ENCODE measurements at places on chromosomes 16 and 17.

- DNase-seq: no peak
Observed at GRCh38 chr17:6078458-6078871, 8.3 kb downstream of the WSCD1 start.

- no peak for DNase-seq
Observed at GRCh38 chr17:4422864-4423263, 10.9 kb upstream of the SPNS3 start.

DNA sequence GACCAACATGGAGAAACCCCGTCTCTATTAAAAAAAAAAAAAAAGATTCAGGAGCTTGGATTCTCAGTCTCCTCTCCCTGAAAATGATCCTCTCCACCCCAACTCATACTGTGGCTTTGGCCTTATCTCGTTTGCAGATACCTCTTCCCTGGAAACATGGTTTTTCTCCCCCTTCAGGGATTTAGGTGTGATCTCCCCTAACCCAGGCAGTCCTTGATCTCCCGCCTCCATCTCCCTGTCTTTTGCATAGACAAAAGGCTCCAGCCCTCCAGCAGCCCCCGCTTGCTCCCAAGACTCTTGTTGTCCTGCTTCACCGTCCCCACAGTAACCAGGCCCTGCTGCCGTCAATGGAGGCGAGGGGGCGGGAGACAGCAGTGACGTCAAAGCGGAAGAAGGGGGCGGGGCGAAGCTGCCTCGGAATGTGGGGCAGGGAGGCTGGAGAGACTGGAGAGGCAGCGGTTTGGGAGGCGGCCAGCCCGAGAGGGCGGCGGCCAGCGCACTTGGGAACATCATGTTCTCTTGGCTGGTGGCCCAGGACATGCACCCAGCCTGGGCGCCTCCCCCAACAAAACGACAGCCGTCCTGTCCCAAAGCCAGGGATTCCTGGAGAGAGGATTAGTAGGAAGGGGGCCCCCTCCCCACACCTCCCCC, 1.9 kb upstream of the PER1 start:
- peak; percentile 99 for DNase-seq

- DNase-seq: no peak
Observed at GRCh38 chr17:17111401-17112393, 69.4 kb downstream of the MPRIP start.

DNA sequence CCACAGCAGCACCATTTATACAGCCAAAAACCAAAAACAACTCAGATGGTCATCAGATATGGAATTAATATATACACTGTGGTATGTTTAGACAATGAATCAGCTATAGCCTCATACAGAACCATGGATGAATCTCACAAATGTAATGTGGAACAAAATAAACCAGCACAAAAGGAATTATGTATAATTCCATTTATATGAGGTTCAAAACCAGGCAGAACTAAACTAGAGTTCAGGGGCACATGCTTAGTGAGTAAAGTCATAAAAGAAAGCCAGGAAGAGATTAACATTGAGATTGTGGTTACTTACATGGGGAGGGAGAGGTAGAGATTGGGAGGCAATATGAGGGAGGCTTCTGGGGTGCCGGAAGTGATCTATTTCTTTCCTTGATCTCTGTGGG, 231.1 kb downstream of the COPRS start:
- DNase-seq: no peak

DNA sequence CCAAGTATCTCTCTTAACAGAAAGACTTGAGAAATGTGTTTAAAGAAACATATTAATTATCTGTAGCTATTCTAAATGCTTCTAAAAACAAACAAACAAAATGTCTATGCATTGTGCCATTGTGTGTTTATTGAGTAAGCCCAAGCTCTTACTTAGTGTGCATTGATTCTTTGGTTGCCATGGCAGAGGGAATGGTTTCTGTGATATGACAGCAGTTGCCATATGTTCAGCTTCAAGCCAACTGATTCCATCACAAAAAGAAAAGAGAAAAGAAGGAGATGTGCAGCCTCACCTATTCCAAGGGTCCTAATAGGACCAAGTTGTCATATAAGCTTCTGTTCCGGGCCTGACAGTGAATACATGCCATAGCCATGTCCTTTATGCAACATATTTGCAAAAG, 457.5 kb downstream of the TOX3 start:
- DNase-seq: no peak

- no peak for DNase-seq
Observed at GRCh38 chr17:27514595-27515413, 58.6 kb downstream of the KSR1 start.

- DNase-seq: no peak
Observed at GRCh38 chr17:75144816-75145512, 9.3 kb downstream of the JPT1 start.

DNA sequence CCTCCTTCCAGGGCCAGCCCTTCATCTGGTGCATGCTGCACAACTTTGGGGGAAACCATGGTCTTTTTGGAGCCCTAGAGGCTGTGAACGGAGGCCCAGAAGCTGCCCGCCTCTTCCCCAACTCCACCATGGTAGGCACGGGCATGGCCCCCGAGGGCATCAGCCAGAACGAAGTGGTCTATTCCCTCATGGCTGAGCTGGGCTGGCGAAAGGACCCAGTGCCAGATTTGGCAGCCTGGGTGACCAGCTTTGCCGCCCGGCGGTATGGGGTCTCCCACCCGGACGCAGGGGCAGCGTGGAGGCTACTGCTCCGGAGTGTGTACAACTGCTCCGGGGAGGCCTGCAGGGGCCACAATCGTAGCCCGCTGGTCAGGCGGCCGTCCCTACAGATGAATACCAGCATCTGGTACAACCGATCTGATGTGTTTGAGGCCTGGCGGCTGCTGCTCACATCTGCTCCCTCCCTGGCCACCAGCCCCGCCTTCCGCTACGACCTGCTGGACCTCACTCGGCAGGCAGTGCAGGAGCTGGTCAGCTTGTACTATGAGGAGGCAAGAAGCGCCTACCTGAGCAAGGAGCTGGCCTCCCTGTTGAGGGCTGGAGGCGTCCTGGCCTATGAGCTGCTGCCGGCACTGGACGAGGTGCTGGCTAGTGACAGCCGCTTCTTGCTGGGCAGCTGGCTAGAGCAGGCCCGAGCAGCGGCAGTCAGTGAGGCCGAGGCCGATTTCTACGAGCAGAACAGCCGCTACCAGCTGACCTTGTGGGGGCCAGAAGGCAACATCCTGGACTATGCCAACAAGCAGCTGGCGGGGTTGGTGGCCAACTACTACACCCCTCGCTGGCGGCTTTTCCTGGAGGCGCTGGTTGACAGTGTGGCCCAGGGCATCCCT, 7.4 kb downstream of the NAGLU start:
- DNase-seq: no peak

DNA sequence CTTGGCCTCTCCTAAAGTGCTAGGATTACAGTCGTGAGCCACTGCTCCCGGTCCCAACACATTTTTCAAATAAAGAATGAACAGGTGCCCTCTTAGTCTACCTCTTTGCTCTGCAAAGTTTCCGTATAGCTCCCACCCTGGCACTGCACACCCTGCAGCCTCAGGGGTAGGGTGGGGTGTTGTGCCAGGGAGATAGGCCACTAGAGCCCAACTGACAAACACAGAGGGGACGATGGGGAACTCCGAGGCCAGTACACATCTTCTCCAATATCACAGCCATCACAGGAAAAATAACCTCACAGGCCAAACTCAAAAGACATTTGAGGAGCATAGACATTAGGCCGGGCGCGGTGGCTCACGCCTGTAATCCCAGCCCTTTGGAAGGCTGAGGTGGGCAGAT, 2.7 kb upstream of the SLC12A4 start:
- no peak for DNase-seq

GRCh38 chr17:13600475-13601321, 1.0 kb downstream of the HS3ST3A1 start:
- DNase-seq: no peak

- no peak for DNase-seq
Observed at GRCh38 chr16:82016964-82017363, 5.7 kb upstream of the SDR42E1 start.

GRCh38 chr16:10744370-10745030, 858 bp downstream of the NUBP1 start:
- DNase-seq: no peak

- no peak for DNase-seq
Observed at GRCh38 chr16:70508752-70509151, 14.6 kb downstream of the COG4 start.

- no peak for DNase-seq
Observed at GRCh38 chr16:17389384-17389783, 81.4 kb downstream of the XYLT1 start.

DNA sequence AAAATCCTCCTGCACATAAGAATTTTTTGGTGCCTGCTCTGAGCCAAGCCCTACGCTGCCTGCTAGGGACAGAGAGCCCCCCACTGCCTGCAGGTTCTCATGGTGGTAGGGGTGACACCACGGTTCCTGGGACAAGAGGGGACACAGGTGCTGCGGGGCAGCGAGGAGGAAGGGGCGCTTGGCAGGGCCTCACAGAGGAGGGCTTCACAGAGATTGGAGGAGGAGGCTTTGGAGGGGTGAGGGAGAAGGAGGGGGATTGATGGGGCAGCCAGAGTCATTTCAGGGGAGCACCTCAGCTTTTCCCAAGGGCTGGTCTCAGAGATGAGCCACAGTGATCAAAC, 29.8 kb upstream of the GSG1L start:
- DNase-seq: no peak

GRCh38 chr16:68360547-68360946, 49.7 kb downstream of the PRMT7 start:
- no peak for DNase-seq

GRCh38 chr16:73753931-73754330, 542.7 kb upstream of the PSMD7 start:
- no peak for DNase-seq

DNA sequence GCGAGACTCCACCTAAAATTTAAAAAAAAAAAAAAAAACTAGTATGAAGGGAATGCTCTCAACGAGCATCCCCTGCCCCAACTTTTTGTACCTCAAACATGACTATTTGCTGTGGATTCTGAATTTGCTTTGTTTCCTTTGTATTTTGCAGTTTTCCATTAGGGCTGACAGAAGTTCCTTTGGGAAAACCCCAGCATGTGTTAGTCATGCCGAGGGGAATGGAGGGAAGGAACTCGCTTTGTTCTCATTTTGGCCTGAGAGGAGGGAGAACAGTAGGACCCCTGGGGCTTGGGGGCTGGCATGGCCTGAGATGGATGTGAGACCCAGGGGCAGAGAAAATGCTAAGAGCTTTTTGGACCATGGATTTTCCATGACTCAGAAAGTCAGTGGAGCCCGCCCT, 20.5 kb downstream of the KRT9 start:
- no peak for DNase-seq

GRCh38 chr16:67676516-67676915, 9.9 kb downstream of the C16orf86 start:
- DNase-seq: no peak

DNA sequence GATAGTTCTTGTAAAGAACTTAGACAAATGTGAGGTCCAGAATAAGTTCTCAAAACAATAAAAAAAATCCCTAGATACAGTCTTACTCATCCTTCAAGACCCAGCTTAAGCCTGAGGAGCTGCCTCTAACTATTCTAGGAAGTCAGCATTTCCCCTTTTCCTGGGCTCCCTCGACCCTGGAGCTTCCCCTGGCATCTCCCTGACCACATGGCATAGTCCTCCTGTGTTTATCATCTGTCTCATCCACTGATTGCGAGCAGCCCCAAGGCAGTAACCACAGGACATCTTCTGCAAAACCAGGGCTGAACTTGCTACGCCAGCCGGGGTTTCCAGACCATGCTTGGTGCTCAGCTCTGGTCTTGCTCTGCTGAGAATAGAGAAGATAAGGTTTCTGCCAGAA, 36.7 kb upstream of the NLRP1 start:
- DNase-seq: no peak

DNA sequence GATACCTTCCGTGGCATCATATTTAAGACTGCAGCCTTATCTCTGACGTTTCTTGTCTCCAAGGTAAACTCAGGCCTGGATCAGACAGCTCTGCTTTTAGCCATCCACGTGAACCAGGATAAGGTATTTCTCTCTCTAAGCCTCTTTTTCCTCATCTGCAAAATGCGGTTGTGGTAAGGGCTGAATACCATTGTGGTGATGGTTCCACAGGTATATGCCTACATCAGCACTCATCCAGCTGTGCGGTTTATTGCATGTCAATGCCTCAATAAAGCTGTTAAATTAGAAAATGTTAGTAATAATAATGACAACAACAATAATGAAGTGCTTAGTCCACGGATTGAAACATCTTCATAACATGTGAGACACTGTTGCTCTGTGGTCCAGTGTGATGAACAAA, 104.4 kb downstream of the GRIN2A start:
- no peak for DNase-seq

GRCh38 chr17:6455321-6455705, 11.1 kb downstream of the PIMREG start:
- no peak for DNase-seq

DNA sequence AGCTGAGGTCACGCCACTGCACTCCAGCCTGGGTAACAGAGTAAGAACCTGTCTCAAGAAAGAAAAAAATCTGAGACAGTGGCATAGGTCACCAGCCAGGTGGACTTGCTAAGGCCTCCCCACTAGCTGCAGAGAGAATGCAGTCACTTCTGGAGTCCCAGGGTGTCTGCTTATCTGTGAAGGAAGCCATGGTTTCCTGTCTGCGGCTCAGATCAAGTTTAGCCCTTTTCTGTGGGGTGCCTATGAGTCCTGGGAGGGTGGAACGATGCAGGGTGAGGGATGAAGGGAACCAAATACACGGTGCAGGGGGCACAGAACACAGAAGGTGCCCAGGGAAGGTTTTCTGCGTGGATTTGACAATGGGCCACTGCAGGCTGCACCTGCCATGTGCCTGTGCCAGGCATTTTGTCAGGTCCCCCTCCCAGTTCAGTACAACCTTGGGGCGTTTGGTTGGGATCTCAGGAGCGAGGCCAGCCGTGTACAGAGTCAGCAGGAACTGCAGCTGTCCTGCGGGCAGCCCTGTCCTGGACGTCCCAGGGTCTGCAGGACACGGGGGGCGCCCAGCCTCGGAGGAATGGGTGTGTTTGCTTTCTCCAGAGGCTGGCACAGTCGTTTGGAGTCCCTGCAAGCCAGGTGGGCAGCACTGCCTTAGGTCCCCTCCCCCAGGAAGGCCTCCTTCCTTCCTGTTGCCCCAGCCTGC, 41.8 kb downstream of the RAB11FIP4 start:
- DNase-seq: no peak

DNA sequence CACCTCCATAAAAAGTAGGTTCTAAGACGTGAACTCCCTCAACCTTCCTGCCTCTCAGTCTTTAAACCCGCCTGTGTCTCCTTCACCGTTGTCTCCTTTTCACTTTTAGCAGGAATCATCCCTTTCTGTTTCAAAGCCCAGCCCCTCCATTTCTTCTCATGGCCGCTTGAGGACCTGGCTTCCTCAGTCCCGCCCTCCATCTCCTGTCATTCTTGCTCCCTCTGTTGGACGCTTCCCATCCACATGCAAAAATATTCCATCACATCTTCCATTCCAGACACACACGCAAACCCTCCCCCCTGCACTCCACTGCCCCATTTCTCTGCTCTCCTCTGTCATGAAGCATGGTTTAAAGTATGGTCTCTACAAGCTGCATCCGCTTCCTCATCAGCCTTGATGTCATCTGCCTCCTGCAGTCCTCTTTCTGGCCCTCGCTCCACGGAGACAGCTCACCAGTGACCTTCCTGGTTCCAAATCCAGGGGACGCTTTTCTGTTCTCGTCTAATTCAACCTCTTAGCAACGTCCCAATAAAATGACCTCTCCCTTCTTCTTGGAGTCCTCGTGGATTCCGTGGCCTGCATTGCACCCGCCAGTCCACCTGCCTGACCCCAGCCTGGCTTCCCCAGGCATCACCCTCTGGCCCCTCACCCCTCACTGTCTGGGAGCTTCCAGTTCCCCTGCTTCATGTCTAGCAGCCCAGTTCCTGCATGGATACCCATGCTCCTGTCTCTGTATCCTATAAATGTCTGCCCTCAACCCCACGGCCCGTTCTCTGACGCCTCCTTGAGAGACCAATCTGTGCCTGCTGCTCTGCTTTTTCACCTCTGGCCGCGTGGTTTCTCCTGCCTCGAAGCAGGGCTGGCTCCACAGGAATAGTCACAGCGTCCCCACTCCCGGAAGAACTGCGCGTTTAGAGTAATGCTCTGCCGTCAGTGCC, 26.2 kb downstream of the ANKRD40 start:
- DNase-seq: no peak

All from H1 (cell line).